ENCODE measurements at places on chromosomes 7 and 10.

DNA sequence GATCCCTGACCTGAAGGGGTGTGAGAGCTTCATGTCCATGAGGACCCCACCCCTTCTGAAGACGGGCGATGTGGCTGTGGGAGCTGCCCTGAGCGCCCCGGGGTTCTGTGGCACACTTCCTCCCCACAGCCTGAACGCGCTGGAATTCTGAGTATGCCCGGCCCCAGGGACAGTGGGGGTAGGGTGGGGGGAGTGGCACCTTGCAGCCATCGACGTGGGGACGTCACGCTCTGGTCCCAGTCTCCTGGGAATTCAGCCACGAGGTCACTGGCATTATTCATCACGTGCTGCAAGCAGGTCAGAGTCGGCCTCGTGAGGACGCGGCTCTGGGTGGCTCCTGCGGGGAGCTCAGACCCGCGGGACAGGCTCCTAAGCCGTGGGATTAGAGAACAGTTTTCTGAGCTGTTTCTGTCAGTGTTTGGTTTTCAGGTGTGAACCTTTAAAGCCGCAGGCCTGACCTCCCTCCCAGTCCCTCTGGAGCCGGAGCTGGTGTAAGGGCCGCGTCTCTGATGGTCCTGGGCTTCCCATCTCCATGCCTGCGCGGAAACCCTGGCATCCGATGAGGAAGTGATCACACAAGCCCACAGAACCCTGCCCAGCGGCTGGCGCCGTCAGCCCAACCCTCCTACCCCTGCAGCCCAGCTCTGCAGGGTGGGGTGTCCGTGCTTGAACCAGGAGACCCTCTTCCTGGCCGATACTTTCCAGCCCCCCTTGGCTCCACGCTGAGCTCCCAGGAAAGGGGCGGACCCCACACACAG lies 16.1 kb downstream of the GPR146 start:
- no peak for DNase-seq

DNA sequence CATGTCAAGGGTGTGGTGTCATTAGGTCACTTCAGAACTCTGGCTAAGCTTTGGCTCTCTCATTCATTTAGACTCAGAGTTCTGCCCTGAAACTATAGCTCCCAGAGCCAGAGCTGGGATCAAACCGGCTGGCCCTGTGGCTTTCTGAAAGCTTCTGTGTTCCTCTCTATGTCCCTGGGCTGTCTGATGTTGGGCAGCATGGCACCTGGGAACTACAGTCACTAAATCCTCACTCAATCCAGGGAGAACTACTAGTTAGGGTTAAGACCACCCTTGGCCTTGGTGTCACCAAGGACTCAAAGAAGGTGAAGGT lies 13.2 kb downstream of the ATG9B start:
- DNase-seq = no peak

DNA sequence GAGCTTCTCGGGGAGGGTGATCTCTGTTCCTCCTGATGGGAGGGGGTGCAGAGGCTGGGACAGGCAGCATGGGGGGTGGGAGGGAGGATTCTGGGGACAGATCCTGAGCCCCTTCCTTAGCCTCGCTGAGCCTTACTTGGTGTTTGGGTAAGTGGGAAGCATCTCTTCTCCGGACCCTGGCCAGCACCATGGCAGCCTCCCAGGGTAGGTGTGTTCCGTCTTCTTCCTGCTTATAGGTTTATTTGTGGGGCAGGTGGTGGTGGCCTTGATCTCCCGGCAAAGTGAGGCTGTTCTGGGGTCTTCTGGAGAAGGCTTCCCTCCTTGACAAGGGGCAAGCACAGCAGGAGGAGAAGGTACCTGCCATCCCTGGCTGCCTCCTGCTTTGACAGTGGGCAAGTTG lies 226.9 kb downstream of the GLRX3 start:
- DNase-seq = no peak

GRCh38 chr7:5598769-5599371 lies 175.2 kb upstream of the TNRC18 start:
- no peak for DNase-seq

GRCh38 chr7:10429511-10429910 lies 544.2 kb upstream of the PHF14 start:
- DNase-seq = no peak

DNA sequence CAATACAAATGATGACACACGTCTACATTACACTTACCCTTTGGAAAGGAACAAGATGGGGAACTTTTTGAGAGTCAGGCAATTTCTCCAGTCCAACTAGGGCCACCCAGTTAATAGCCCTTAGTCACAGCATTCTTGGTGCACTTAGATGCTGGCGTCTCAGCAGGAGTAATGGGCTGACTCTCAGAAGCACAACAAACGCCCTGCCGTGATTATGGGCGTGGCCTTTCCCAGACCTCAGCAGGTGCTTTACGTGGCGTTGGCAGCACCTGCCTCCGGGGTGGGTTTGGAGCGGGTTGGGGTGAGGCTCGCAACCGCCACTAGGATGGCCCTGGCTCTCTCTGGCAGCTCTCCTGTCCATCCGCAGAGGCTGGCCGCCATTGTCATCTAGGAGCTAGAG lies 147.6 kb upstream of the SHH start:
- DNase-seq = no peak

DNA sequence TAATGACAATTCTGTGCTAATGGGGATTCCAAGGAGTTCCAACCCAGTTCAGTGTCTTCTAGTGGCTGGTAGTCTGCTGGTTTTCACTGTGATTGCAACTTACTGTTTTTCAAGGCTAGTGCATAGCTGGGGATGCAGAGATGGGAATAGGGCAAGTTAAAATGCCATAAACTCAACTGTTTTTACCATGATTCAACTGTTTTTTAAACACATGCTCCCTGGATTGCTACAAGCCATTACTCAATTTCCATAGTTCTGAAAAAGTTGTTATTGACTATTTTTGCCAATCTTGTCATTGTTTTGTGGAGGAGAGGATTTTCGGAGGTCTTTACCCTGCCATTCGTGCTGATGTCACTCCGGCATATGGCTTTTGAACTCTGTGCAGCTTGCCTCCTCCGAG lies 245.3 kb downstream of the SUGCT start:
- no peak for DNase-seq

DNA sequence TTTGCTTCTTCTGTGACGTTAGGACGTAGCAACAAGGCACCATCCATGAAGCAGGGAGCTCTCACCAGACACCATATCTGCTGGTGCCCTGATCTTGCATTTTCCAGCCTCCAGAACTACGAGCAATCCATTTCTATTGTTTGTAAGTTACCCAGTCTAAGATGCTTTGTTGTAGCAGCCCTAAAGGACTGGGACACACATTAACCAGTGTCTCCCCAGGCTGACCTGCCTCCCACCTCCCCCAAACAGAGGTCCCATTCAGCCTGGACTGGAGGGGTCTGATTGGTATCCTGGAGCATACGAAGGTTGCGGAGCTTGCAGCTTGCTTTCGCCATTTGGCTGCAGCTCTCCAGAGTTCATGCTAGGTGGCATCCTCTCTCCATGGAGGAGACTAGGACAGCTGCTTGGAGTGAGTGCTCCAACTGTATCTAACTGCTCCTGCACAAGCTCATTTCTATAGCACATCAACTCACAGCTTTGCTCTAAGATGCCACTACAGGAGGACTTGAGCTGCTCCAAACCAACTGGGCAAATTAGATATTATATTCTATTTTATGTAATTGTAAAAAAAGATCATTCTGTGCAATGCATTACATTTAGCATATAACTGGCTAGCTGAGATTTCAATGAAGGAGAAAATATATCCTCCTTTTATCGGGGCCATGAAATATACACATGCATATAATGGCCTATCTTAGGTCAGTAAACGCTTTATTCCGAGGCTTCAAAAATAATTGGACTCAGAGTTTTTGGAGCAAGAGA lies 8.0 kb upstream of the GRK5 start:
- DNase-seq = no peak

DNA sequence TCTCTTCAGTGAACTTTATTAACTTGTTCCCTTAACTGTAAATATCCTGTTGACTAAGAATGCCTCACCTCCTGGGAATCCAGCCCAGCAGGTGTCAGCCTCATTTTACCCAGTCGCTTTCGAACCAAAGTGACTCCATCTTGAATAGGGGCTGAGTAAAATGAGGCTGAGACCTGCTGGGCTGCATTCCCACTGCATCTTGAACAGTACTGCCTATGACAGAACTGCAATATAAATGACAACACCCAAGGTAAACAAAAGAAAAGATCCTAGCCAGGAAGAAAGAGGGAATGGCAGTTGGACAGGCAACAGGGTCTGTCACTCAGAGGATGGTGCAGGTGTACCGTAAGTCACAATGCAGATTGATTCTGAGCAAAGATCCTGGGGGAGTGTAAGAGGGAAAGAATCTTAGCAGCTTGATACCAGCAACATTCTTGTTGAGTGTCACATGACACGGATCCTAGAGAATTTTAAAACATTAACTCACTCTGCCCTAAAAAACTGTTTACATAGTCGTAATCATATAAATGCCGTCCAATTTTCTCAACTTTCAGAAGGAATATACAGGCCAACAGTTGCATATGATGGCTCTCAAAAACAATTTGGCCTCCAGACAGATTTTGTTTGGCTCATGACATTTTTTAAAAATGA lies 4.4 kb upstream of the FAM107B start:
- no peak for DNase-seq

DNA sequence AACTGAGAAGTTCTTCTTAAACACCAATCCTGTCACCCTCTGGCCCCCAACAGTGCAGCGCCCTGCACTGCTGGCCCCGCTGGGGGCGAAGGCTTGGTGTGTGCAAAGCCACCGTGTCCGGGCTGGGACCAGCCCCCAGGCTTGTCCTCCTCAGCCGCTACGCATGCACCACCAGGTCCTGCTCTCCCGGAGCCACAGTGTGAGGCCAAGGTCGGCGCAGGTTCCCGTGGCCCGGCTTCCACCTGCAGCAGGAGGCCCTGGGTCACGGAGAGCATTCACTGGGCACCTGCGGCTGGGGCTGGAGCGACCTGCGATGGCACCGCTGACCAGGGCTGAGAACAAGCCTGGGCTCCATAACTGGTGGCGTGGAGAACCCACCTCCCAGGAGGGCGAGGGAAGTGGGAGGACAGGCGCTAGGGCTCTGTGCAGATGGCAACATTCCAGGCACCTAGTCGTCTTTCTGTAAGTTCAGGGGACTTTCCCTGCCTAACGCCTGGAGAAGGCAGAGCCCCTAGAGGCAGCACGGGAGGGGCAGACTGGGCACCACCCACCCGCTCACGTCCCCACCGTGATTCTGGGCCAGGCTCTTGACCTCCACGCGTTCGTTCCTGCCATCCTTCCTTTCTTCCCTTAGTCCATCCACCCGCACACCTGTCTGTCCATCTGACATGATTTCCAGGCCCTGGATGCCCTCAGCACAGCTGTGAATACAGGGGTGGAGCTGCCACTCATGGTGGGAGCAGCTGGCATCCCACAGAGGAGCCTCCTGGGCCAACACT lies 271.6 kb downstream of the ELFN1 start:
- no peak for DNase-seq

DNA sequence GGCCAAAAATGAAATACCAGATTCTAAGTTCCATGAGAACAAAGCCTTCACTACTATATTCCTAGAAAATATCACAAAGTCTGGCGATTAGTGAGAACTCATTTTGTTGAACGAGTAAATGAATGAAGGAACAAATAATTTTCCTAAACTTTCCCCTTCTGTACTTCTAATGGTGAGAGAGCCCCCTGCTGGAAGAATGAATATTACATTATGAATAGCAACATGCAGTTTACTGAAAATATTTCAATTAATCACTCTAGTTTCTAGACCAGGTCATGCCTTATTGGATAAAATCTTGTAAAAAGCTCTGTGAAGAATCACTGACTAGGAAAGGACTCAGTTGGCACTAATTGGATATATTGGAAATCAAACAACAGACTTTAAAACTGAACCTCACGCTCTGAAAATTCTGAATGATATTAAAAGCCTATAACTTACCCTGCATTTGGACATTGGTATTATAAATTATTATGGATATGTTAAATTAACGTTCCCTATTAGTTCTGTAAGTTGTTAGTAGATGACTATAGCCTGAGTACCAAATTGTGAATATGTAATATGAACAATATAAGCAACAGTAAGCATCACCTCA lies 32.4 kb upstream of the MTPN start:
- no peak for DNase-seq

GRCh38 chr7:55552320-55553023 lies 19.8 kb downstream of the VOPP1 start:
- no peak for DNase-seq

GRCh38 chr7:137669706-137670105 lies 177.1 kb downstream of the DGKI start:
- no peak for DNase-seq

DNA sequence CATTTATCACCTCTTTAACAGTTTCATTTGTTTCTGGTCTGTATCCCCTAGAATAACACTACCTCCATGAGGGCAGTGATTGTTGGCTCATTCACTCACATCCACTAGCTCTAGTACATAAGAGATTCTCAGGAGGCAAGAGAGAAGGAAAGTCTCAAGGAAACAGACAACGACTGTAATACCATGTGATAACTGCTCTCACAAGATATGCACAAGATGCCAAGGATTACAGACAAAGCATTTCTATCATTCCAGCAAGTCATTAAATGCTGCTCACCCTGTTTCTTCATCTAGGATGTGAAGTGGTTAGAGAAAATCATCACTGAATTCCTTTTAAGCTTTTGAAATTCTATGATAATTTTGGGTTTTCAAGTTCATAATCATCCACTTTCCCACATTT lies 115.3 kb downstream of the HIBADH start:
- DNase-seq = no peak

DNA sequence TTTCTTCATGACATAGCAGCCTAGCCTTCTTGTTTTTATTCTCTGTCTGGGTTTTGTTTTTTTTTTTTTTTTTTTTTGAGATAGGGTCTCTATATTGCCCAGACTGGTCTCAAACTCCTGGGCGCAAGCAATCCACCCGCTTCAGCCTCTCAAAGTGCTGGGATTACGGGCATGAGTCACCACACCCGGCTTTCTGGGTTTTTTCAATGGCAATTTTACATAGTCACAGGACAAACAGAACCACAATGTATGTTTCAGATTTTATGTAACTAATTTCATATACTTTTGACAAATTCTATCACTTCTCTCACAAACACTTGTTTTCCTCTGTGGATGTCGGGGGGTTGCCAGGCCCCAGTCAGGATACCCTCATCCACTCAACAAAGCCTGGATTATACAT lies 16.5 kb downstream of the DOCK4 start:
- no peak for DNase-seq

DNA sequence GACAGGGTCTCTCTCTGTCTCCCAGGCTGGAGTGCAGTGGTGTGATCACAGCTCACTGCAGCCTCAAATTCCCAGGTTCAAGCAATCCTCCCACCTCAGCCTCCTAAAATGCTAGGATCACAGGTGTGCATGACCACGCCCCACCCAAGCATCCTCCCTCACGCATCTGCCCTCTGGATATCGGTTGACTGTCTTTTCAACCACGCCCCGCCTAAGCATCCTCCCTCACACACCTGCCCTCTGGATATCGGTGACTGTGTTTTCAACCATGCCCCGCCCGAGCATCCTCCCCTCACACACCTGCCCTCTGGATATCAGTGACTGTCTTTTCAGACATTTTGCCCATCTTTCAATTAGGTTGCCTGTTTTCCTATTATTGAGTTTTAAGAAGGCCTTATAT lies 140.5 kb downstream of the MAD1L1 start:
- no peak for DNase-seq

DNA sequence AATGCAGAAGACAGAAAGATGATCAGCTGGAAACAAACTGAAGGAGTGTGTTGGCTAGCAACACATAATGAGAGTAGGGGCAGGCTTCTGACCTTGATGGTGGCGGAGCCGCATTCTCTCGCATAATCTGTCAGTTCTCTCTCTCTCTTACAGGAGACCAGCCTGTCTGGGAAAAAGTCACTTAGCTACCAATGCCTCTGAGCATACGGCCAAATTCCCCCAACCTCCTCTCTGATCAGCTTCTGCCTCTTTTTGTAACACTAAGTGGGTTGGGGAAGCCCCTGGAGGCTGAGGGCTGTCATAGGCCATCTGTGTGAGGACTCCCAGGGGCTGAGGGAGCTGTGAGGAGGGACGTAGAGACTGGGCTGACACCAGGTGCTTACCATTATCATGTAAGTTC lies 104.6 kb downstream of the HIPK2 start:
- no peak for DNase-seq

Data from stimulated activated CD8-positive, alpha-beta memory T cell treated with anti-CD3 and anti-CD28 coated beads, Interleukin-4, amount 100 ng/mL, for 4 hours (primary cell).